Midbrain (tissue), 1 donor: ENCODE measurements at places on chromosomes 7 and 10.

- DNase-seq: no peak
These were observed 931.1 kb downstream of the CNTNAP2 start for GRCh38 chr7:147047696-147048095.

- DNase-seq: no peak
These were observed 25.7 kb downstream of the ZNF503 start for GRCh38 chr10:75375838-75376237.

DNA sequence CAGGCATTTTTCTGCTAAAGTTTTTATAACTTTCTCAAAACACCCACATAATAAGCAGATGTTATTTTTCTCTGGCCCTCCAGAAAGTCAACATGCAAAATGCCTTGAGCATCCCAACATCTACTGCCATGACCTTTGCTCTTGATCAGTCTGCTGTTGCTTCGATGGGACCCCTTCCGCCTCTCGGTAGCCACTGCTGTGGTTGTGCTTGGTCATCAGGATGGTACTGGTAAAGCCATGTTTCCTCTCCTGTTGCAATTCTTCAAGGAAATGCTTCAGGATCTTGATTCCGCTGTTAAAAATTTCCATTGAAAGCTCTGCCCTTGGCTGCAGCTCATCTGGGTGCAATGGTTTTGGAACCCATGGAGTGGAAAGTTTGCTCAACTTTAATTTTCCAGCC is 533.0 kb downstream of the DNAJB6 start:
- no peak for DNase-seq

GRCh38 chr7:50281680-50282445 is 22.7 kb upstream of the IKZF1 start:
- DNase-seq: no peak
